ENCODE measurements at places on chromosomes 1 and 21. TPM values are rescaled to one million over a fixed set of nuclear protein-coding genes. Genes with fewer than 3 reads are reported as not detected.

Gene BARHL2
- not detected for total RNA-seq

Gene TNFSF4
- total RNA-seq, result 14.7 TPM

Gene MIXL1
- total RNA-seq, result not detected

Gene TSACC
- not detected for total RNA-seq

Gene ITLN2
- total RNA-seq, result 2.4 TPM

Gene CHIA
- total RNA-seq, result not detected

Gene RGS4
- total RNA-seq, result 11.1 TPM

Gene CACNA1S
- total RNA-seq, result not detected

Gene ILDR2
- 3.2 TPM for total RNA-seq

Gene OR2L13
- not detected for total RNA-seq

Gene ADAMTS4
- total RNA-seq, result 3.4 TPM

Gene CDC7
- 0.68 TPM for total RNA-seq

Gene CHD1L
- 22.0 TPM for total RNA-seq

Gene CR1L
- total RNA-seq, result not detected
